Memory B cell (primary cell): ENCODE measurements at places on chromosomes 13 and 19.

DNA sequence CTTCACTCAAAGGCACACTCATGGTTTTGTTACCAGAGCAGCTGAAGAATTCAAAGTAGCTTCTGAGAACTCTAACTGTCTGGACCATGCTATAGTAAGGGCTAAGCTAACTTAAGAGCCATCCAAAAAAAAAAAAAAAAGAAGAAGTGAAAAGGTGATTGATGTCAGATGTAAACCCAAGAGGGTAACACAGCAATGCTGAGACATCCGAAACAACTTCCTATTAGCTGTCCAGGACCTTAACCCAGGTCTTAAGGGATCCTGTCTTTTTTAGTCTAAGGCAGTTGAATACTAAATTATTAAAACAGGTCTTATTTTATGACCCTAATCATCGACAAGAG lies 11.2 kb upstream of the RAB20 start:
- DNase-seq, result no peak

GRCh38 chr19:14237014-14237941 lies 31.3 kb upstream of the ADGRL1 start:
- no peak for DNase-seq

DNA sequence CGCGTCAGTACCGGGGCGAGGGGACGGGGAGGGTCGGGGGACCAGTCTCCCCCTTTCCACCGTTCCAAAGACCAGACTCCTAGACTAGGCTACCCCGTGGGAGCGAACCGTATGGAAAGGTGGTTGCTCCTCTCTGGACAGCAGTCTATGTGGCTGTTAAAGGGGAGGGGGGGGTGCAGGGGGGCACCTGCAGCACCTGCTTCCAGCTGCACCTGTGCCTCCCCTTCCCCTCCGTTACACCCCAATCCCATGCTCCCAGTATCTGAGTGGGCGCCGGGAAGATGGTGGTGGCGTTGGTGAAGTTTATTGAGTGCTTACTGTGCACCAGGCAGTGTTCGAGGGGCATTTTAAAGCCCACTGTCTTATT lies 557 bp downstream of the ZNF524 start:
- DNase-seq, result no peak

DNA sequence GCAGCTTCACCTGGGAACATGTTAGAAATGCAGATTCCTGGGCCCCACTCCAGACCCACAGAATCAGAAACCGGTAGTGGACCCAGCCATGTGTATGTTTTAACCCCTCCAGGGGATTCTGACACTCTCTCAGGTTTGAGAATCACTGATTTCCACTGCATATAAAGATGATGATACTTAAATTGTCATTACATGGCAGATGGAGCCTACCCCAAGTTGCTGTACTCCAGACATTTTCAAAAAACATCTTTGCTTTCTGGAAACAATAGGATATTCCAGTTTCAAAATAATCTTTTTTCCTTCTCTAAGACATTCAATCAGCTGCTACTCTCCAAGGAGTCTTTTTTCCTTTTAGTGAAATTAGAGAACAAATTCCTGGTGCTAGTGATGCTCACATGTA lies 48.6 kb upstream of the RGCC start:
- no peak for DNase-seq

DNA sequence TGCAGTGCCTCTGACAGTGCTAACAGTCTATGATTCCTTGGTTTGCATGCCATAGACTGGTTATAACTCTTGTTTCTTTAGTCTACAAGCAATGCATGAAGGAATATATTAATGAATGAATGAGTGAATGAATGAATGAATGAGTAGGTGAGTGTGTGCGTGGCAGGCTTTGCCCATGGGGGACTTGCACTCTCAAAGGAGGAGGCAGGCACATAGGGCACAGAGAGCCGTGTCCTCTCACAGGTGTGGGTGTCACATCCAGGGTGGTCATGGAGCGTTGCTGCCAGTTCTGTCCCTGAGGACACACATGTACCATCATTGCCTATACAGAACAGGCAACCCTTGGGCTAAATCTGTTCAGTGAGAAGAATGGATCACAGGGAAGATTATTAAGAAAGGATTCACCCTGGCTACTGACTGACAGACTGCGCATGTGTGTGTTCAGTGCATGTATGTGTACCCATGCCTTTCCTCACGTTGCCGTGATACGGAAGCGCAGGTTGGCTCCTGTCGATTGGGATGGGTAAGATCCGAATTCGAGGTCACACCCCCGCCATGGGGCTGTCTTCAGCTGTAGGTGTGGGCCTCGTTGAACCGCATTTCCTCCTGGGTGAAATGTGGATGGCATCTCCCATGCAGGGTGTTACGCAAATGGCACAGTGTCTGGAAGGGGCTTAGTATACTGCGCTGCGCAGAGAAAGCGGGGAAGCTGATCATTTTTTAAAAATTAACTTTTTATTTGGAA lies 161.4 kb downstream of the STK24 start:
- DNase-seq, result no peak

- DNase-seq, result no peak
Measured at GRCh38 chr19:6273701-6274601, 5.8 kb downstream of the MLLT1 start.

DNA sequence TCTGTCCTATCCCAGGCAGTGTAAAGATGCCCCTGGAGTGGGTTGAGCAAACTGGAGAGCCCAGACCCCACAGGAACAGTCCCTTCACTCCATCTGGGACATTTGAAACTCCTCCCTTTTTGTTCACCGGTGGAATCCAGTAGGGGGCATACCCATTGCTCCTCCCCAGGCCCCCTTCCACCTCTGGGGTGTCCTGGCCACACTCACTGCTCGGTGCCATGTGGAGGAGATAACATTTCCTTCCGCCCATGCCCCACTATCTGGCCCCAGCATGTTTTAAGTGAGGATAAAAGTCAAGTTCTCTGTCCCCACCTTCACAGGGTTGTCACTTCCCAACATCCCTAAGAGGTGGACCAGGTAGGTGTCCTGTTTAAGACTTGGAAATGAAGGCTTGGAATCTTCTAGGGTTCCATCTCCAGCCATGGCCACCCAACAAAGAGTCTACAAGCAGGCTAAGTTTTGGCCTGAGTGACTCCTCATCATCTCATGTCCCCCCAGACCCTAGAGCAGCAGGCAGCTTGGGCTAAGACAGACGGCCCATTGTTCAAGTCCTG lies 9.3 kb downstream of the ZNF526 start:
- DNase-seq, result no peak

GRCh38 chr19:23482829-23483228 lies 87.6 kb upstream of the ZNF91 start:
- DNase-seq, result no peak
